Activated CD8-positive, alpha-beta T cell treated with anti-CD3 and anti-CD28 coated beads for 36 hours (primary cell): ENCODE measurements at places on chromosomes 12 and 14. TPM values are rescaled to one million over a fixed set of nuclear protein-coding genes. Genes with fewer than 3 reads are reported as not detected.
A peak's percentile ranks its signal among the peaks of the same experiment; 100 is the strongest.

The LRP1 gene
- 1.9 TPM for total RNA-seq

The PELI2 gene
- 3.4 TPM for total RNA-seq

GRCh38 chr12:47754126-47754525 is 4.6 kb downstream of the RAPGEF3 start:
- DNase-seq: no peak

The EFS gene
- not detected for total RNA-seq

- no peak for DNase-seq
Observed at GRCh38 chr12:117309276-117309925, 52.0 kb downstream of the NOS1 start.

- DNase-seq: no peak
Observed at GRCh38 chr14:61033855-61034254, 52.8 kb downstream of the SLC38A6 start.

DNA sequence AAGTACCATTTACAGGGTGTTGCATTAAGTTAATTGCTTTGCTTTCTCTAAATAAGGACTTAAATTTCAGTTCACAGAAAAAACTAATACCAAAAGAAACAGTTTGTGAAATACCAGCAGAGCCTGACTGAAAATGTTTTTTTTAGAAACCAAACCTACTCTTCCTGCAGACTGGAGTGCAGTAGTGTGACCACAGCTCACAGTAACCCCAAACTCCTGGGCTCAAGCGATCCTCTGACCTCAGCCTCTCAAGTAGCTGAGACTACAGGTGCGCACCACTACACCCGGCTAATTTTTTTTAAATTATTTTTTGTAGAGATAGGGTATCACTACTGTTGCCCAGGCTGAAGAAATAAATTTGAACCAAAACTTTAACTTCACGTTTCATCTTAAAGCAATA is 103.5 kb upstream of the PLEKHA5 start:
- no peak for DNase-seq

The NGB gene
- not detected for total RNA-seq

GRCh38 chr12:109695961-109696461 is 17.6 kb upstream of the FAM222A start:
- DNase-seq: no peak

DNA sequence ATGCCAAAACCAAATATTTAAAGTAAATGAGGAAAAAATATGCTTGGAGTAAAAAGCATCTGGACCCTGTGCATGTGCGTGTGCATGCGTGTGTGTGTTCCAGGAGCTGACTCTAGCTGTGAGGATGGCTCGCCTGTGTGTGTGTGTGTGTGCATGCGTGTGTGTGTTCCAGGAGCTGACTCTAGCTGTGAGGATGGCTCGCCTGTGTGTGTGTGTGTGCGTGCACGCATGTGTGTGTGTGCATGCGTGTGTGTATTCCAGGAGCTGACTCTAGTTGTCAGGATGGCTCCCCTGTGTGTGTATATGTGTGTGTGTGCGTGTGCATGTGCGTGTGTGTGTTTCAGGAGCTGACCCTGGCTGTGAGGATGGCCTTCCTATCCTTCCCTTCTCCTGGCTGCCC is 357.7 kb downstream of the CACNA1C start:
- DNase-seq: no peak

DNA sequence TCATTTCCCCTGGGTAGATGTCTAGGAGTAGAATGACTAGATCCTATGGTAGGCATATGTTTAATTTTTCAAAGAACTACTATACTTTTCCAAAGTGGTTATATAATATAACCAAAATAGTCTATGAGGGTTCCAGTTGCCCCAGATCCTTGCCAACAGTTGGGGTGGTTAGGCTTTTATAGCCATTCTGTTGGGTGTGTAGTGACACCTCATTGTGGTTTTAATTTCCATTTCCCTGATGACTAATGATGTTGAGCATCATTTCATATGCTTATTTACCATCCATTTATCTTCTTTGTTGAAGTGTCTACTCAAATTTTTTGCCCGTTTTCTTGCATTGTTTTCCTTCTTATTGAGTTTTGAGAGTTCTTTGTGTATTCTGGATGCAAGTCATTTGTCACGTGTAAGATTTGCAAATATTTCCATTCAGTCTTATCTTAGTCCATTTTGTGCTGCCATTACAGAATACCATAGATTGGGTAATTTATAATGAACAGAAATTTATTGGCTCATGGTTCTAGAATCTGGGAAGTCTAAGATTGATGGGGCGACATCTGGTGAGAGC is 4.7 kb downstream of the SYNE2 start:
- DNase-seq: peak; percentile 42

GRCh38 chr12:115632308-115632707 is 645.2 kb downstream of the MED13L start:
- DNase-seq: no peak

The DTX1 gene
- total RNA-seq: 2.9 TPM

DNA sequence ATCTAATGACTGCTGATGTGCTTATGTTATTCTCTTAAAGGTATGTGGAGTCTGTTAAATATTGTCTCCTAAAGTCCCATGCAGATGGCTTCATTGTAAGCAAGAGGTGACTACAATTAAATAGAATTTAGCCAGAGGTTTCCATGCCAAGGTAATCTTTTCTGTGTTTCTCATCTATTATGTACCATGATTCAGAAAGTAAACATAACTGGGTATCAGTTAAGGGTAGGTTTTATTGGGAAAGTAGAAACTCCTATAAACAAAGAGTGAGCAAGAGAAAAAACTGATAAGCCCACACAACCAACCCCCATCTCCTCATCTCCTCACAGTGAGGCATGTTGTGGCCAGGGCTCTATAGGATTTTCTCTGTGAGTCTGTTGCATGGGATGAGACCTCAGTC is 611.7 kb downstream of the SNAPC1 start:
- DNase-seq: no peak

The RPGRIP1 gene
- not detected for total RNA-seq

DNA sequence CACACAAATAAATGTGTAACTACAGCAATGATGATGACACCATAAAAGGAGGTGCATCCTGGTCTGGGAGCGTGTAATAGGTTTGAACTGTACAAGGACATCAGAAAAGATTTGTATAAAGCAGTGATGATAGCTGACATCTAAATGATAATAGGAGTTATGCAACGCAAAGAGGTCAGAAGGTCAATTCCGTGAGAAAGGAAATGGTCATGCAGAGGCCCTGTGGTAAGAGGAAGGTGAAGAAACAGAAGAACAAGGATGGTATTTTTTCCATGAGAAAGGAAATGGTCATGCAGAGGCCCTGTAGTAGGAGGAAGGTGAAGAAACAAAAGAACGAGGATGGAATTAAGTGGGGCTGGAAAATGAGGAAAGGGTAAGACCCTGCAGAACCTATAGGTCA is 106.7 kb upstream of the TMPO start:
- no peak for DNase-seq

The KCNC2 gene
- total RNA-seq: not detected

DNA sequence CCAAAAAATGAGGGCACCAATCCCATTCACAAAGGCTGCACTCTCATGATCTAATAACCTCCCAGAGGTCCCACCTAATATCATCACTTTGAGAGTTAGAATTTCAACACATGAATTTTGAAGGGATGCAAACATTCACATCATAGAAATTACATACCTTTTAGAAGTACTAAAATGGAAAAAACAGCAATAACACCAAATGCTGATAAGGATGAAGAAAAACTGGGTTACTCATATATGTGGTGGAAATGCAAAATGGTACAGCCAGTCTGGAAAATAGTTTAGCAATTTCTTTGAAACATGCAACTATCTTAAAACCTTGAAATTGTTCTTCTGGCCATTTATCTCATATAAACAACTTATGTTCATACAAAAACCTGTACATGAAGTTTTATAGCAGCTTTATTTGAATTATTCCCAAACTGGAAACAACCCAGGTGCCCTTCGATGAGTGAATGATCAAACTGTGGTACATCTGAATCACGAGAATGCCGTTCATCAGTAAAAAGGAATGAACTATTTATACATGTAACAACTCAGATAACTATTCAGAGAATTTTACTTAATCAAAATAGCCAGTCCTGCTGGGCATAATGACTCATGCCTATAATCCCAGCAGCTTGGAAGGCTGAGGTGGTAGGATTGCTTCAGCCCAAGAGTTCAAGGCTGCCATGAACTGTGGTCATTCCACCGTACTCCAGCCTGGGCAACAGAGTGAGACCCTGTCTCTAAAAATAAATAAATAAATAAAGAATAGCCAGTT is 109.4 kb upstream of the SSTR1 start:
- DNase-seq: no peak

DNA sequence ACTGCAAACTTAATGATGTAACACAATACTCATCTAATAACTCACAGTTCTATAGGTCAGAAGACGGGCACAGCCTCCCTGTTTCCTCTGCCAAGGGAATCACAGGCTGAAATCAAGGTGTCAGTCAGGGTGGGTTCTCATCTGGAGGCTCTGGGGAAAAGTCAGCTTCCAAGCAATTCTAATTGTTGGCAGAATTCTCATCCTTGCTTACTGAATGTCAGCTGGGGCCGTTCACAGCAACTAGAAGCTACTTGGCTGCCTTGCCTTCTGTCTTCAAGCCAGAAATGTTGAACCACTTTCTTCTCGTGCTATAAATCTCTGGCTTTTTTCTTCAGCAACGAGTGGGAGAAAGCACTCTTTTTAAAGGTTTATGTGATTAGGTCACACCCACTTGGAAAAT is 80.1 kb upstream of the PDZRN4 start:
- DNase-seq: no peak

The LALBA gene
- total RNA-seq: not detected

DNA sequence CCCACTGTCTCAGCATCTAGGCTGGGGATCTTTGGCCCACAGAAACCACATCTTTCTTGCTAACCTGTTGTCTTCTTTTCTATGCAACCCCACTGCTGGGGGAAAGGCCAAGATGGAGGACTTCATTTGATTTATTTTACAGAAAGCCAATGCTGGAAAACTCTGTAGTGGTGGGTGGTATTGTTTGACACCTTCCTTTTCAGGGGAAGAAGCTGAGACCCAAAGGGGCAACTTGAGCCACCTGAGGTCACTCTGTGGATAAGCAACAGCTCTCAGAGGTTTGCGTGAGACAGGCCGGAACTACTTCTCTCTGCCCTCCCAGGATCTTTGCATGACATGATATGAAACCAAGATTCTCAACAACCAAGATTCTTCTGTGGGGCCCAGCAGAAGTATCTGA is 645.2 kb downstream of the VRK1 start:
- peak; percentile 57 for DNase-seq

The IFI27L1 gene
- total RNA-seq: 21.9 TPM

The LRTM2 gene
- not detected for total RNA-seq

DNA sequence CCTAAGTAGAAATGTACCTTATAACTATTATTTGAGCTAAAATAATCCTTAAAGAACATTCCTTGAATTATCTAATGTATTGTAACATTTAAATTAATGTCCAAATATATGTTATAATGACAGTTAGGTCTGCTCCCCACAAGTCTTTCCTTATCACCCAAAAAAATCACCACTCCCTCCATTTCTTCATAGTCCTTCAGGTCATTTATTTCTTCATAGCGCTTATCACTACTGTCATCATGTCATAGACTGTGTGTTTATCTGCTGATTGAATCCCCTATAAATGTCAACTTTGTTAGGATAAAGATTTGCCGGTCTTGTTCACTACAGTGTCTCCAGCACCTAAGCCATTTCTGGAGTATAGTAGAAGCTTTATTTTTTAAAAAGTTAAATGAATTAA is 12.0 kb downstream of the LUM start:
- DNase-seq: no peak

DNA sequence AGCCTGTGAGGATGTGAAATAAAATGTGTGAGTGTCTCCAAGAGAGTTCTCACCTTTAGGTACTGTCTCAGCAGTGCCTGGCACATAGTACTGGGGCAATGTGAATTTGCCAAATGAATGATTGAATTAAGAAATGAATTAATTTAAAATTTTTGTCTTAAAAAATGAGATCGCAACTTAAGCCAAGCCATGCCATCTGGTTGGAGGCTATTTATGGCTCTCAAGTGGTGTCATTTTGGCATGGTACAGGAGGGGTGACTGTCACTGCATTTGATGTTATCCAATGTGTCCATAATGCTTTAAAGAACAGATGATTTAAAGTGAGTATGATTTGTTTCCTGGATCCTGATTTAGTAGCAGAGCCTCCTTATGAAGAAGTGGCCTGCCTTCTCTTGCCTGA is 80.3 kb downstream of the SRGAP1 start:
- no peak for DNase-seq

The TMTC1 gene
- total RNA-seq: not detected

GRCh38 chr12:5140190-5140589 is 96.5 kb downstream of the KCNA5 start:
- DNase-seq: no peak

GRCh38 chr14:68944162-68944561 is 34.9 kb downstream of the ACTN1 start:
- no peak for DNase-seq

The KLRC2 gene
- total RNA-seq: 2.6 TPM
